Thoracic aorta (tissue), 2 donors: ENCODE measurements at places on chromosomes 7 and 10. TPM values are rescaled to one million over a fixed set of nuclear protein-coding genes. Genes with fewer than 3 reads are reported as not detected.

DNA sequence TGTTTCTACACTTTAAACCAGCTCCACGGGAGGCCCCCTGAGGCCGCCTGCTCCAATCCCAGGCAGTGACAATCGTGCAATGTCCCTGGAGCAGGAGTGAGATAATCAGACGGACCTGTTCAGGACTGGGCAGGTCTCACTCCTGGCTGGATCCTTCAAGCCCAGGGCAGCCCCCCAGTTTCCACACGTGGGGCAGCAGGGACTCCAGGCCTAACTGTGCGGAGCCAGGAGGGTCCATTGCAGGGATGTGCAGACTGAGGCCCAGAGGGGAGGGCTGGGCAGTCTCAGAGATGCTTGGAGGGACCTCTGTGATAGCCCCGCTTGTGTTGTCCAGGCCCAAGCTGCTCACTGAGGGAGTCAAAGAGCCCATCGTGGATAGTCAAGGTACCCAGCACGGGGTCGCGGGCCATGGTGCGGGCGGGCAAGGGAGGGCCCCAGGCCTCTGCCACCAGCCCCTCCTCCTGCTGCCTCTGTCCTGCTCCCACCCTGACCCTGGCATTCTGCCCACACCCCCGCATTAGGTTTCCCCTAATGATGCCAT is 110.5 kb upstream of the KCTD7 start:
- H3K36me3 ChIP-seq, result no peaks in the 10 kb centered on the region
- H3K27ac ChIP-seq, result no peak overlapping the region
- no peaks in the 10 kb centered on the region for H3K4me1 ChIP-seq
- DNase-seq, result no peak
- H3K4me3 ChIP-seq, result no peak overlapping the region
- no peaks in the 10 kb centered on the region for H3K27me3 ChIP-seq

DNA sequence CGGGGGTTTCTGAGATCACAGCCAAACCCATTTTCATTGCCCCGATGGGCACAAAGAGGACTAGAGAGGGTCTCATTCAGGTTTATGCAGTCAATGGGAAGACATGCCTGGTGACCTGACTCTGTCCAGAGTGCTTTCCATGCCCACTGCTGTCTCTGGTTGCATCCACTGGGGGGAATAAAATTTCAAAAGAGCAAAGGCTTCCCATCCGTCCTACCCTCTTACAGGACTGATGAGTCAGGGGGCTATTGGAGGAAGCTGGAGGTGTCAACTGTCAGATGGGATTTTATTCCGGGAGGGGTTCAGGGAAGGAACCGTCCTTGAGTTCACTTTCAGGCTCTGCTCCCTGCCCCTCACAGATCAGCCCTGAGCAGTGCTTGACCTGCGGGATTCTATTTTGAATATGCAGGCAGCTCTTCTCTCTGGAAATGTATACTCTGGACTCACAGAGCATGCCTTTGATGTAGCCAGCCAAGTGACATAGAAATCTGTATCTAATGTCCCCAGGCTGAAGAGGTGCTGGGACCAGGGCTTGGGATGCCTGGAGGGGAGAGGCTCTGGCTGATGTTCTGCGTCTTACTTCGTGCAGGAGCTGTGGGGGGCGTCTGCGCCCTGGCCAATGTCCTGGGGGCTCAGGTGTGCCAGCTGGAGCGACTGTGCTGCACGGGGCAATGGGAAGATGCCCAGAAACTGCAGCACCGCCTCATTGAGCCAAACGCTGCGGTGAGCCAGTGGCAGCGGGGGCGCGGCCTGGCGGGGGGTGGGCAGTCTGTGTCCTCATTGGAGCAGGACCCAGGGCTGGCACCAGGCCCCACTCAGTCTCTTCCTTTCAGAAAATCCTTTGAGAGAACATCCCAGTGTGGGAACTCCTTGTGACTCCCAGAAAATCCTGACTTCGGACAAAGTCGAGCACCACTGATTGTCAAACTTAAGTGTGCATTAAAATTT is 12.0 kb downstream of the C10orf62 start:
- no peaks in the 10 kb centered on the region for H3K36me3 ChIP-seq
- DNase-seq, result no peak
- no peak overlapping the region for H3K4me3 ChIP-seq
- H3K27me3 ChIP-seq, result no peaks in the 10 kb centered on the region
- H3K27ac ChIP-seq, result peak overlapping the region; percentile 55
- H3K4me1 ChIP-seq, result peaks cover 17% of the 10 kb centered on the region

- H3K27me3 ChIP-seq, result no peaks in the 10 kb centered on the region
- no peak for DNase-seq
- no peaks in the 10 kb centered on the region for H3K4me1 ChIP-seq
- no peak overlapping the region for H3K4me3 ChIP-seq
- H3K27ac ChIP-seq, result no peak overlapping the region
- H3K36me3 ChIP-seq, result no peaks in the 10 kb centered on the region
Observed at GRCh38 chr7:105896407-105896911, 20.1 kb upstream of the ATXN7L1 start.

LRIT1 gene
- total RNA-seq, result not detected
